ENCODE measurements at places on chromosomes 6 and 20.

GRCh38 chr6:2579804-2580570 is 170.7 kb downstream of the MYLK4 start:
- no peak for DNase-seq

GRCh38 chr6:40348591-40348990 is 238.6 kb downstream of the LRFN2 start:
- DNase-seq: no peak

DNA sequence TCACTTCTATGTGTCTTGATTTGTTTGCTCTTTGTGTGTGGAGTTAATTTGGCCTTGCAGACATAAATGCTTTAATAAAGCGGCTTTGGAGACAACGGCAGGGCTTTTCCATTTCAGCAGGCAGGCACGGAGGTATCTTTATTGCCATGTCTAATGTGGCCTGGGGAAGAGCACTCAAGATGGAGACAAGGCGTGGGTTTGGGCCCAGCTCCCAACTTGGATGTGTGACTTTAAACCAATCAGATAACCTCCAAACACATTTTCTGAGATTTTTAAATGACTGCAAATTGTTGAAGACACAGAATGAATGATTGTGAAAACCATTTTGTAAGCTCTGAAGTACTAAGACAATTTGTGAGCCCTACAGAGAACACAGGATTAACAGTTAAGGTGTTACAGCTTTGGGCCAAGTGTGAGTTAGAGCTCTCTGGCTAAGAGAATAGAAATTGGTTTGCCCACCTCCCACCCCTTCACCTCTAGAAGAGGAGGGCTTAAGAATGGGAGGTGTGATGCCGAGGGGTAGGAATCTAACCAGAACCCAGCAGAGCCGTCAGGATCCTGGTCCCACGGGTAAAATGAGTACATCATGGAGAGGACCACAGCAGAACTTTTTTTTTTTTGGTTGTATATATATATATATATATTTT is 9.0 kb downstream of the DYNLT1 start:
- no peak for DNase-seq

- no peak for DNase-seq
Measured at GRCh38 chr6:4913705-4914419, 90.0 kb downstream of the RPP40 start.

DNA sequence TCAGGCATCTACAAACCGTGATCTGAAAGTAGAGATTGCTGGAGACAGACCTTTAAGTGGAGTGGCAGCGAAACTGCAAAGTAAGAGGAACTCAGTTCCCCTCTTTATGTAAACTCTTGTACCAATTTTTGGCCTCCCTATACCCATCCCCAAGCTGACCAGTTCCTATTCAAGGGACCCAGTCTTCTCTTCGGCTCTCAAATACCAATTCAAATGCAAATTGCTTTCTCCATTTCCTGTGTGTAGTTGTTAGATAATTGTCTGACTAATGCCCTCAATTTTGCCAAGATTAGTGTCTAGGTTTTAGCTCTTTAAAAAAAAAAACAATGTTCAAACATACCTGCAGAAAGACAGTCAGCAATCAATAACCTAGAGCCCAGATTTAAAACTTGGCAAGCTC is 150.9 kb downstream of the EYA4 start:
- no peak for DNase-seq

DNA sequence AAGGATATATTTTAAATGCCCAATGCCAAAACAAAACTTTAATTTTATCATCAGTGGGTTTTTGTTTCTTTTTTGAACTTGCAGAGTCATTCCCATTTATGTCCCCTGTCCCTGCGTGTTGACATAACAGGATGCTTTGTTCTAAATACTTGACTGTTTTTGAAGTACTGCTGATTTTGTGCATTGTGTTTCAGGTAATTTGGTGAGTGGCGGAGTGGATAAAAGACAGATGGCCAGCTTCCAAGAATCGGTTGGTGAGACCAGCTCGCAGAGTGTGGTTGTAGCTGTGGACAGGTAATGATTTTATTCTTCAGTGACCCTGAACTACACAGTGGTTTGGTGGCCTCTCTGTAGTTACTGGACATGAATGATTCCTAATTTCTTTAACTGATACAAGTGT is 50.5 kb upstream of the CSE1L start:
- no peak for DNase-seq

DNA sequence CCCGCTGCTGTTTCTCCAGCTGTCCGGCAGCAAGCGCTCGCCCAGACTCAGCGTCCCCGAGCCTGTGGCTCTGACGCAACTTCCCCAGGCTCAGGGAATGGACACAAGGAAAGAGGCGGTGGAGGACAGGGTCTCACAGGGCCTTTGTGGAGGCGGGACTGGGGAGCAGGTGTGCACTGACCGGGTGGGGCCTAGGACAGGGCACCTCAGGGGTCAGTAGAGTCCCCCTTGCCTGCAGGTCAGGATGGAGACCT is 20.0 kb downstream of the LAMA5 start:
- no peak for DNase-seq

GRCh38 chr6:155185544-155185943 is 78.3 kb upstream of the CLDN20 start:
- no peak for DNase-seq

- no peak for DNase-seq
Measured at GRCh38 chr6:67358241-67358640, 1276.8 kb upstream of the ADGRB3 start.

DNA sequence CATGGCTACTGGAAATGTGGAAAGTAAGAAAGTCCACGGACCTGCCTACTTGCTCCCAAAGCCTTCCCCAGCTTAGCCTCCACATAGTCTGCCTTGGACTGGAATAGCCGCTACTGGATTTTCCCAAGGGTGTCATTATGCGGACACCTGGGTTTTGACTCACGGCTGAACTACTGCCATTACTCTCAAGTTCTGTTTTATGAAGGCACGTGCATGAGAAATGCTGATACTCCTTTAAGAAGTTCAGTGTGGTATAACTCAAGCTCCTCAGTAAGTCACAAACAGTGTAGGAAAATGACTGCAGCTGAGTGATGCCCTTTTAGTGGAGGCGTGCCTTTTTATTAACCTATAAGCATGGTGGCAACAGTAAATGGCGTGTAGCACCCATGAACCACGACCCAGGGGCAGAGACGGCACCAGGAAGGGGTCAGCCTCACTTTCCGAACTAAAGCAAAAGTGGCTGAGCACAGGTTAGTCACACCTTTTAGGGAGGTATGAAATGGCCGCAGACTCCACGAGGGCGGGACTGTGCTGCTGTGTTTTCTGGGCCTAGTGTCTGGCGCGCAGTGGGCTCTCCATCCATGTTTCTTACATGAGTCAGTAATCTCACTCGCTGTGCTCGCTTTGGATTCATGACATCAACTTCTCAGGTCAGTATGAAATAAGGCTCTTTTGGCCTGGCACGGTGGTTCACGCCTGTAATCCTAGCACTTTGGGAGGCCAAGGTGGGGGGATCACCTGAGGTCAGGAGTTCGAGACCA is 23.9 kb downstream of the PSMG4 start:
- no peak for DNase-seq

- no peak for DNase-seq
Measured at GRCh38 chr6:105326216-105326615, 76.7 kb downstream of the PREP start.

GRCh38 chr20:53695797-53696527 is 102.3 kb upstream of the ZNF217 start:
- DNase-seq: no peak

DNA sequence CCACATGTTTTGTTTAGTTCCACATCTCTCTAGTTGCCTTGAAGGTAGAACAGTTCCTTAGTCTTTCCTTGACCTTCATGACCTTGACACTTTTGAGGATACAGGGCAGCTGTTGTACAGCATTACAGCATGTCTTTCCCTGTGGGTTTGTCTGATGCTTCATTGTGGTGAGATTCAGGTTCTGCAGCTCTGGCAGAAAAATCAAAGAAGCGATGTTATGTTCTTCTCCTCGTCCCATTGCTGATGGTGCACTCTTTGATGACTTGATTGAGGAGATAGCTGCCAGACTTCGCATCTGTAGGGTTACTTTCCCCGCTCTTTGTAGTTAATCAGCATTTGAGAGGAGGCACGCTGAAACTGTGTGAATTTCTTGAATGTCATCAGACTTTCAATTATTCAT is 12.0 kb downstream of the CEBPB start:
- DNase-seq: no peak

DNA sequence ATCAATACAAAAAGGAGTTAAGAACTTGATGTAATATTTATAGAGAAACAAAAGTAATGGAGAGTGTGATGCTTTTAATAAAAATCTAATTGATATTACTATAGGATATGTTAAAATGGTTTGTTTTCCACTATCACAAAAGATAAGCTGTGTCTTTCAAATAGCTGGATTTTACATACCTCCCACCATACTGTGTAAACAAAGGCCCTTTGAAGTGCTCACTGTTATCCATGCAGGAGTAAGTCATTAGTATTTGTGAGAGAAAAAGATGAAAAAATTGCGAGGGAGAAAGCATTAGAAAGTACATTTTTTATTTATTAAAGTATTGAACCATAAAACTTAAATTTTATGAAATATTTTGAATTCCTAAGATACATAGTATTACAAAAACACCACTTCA is 733.0 kb downstream of the GRIK2 start:
- DNase-seq: no peak

DNA sequence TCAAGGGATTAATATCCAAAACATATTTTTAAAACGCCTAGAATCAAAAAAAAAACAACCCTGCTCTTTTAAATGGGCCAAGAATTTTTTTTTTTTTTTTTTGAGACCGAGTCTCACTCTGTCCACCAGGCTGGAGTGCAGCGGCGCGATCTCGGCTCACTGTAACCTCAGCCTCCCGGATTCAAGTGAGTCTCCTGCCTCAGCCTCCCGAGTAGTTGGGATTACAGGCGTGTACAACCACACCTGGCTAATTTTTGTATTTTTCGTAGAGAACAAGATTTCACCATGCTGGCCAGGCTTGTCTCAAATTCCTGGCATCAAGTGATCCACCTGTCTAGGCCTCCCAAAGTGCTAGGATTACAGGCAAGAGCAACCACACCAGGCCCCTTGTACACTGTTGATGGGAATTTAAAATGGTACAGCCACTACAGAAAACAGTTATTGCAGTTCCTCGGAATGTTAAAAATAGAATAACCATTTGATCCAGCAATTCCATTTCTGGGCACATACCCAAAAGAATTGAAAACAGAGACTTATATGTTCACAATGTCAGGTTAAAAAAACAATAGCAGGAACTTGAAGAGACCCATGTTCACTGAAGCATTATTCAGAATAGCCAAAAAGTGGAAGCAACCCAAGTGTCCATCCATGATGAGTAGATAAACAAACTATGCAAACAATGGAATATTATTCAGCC is 3.1 kb upstream of the MYL9 start:
- no peak for DNase-seq

- DNase-seq: no peak
Measured at GRCh38 chr6:6771224-6771945, 182.9 kb downstream of the LY86 start.

GRCh38 chr20:62804627-62805154 is at the start of gene OGFR:
OGFR (plus strand) TSS chr20:62804835; CDS start chr20:62804860, 25 bp downstream.
- peak; percentile 69 for DNase-seq

DNA sequence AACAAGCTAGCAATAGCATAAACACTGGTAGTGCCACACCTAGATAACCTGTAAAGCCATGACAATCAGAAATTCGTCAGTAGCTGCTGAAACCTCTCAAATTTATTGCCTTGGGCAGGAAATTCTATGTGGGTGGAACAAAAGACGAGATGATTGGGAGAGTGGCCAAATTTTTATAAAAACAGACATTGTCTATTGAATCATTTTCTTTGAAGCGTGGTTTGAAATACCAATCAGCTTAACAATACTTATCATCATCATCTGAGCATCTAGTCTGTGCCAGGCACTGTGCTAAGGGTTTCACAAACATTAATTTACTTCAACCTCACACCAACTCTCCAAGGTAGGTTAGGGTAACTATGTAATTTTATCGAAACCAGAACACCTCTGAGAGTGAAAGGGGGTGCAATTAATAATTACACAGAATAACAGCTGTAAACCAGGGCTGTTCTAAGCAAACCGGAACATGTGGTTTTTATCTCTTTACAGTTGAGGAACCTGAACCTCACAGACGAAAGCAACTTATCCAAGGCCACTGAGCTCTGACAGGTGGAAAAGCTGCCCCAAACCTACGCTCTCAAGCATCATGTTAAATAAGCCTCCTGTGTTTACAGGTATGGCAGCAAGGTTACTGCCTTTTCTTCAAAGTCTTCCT is 43.4 kb downstream of the NHSL1 start:
- no peak for DNase-seq

DNA sequence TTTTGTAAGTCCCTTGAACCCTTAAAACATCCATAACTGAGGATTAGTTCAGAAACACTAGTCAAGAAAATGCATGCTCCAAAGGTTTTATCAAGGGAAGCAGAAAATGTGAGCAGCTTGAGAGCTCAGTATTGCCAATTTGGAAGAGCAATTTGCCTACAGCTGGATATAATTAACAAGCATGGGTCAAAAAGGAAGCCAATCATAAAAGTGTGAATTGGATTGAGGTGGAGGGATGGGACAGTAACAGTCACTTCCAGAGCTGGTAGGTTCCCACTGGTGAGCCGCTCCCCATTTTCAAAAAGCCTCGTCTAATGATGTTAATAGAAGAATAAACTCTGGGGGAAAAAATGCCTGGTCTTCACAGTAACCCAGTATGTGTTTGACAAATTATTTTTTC is 5.0 kb upstream of the PTPRK start:
- DNase-seq: no peak

DNA sequence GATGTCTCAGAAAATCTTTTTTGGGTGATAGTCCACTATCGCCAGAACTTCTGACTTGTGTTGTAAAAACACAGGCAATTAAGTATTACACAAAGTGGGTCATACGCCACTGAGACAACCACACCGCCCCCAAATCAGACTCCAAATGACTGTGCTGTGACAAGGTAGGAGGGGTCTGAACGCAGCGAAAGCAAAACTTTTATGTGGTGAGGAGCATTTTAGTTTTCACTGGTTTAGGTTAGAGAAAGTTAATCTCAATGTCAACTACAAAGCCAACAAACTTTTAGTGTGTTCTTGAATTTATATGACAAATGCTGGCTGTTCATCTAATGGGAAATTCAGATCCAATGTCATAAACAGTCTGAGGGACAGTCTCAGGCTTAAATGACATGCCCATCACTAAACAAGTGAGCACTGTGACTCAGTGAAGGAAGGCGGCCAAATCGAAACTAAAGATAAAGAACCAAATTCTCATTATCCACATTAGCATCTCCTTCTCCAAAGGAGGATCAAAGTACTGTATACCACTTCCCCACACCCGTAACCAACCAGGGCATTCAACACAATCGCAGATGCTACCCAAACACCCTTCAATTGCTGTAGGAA is 186.7 kb downstream of the GJA10 start:
- no peak for DNase-seq

DNA sequence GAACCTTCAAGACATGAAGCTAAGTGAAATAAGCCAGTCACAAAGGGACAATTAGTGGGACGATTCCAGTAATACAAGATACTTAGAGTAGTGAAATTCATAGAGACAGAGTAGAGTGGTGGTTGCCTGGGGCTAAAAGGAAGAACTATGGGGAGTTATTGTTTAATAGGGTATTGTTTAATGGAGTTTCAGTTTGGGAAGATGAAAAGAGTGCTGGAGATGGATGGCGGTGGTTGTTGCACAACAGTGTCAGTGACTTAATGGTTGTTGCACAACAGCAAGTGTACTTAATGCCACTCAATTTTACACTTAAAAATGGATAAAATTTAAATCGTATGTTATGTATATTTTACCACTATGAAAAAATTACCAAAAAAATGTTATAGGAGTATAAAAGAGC is 209.7 kb upstream of the TENT5A start:
- no peak for DNase-seq
